ENCODE measurements at places on chromosomes 7 and 10.

DNA sequence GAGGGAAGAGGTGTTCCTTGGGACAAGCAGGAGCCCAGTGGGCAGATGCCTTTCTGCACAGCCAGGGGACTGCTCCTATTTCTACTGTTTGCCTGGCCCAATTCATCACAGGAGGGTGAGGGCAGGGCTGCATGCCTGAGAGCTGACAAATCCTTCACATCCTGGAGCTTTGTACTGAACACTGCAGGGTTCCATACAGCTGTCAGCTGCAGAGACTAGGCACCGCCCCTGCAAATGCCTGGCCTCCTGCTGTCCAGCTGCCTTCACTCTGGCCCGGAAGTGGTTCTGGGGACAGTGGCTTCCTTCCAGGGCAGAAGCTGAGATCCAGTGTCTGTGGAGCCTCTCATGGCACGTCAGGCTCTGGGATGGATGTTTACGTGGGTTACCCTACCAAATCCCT is 470.7 kb downstream of the DNAJB6 start:
- DNase-seq = no peak

DNA sequence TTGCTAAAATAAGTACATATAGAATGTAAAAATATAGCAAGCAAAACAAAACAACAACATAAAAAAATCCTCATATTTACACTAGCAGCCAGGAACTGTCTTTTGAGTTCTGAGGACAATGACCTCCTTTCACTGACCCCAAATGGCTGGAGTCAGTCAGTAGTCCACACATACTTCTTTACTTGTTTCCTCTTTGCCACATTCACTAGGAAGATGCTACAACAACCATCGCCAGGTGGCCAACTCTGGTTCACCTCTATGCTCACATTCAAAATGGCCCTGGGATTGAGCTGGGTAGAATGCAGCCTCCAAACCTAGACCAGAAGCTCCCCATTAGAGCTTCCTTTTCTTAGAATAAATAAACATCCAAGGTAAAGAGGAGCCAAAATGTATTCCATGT is 356.2 kb downstream of the PLXNA4 start:
- no peak for DNase-seq

DNA sequence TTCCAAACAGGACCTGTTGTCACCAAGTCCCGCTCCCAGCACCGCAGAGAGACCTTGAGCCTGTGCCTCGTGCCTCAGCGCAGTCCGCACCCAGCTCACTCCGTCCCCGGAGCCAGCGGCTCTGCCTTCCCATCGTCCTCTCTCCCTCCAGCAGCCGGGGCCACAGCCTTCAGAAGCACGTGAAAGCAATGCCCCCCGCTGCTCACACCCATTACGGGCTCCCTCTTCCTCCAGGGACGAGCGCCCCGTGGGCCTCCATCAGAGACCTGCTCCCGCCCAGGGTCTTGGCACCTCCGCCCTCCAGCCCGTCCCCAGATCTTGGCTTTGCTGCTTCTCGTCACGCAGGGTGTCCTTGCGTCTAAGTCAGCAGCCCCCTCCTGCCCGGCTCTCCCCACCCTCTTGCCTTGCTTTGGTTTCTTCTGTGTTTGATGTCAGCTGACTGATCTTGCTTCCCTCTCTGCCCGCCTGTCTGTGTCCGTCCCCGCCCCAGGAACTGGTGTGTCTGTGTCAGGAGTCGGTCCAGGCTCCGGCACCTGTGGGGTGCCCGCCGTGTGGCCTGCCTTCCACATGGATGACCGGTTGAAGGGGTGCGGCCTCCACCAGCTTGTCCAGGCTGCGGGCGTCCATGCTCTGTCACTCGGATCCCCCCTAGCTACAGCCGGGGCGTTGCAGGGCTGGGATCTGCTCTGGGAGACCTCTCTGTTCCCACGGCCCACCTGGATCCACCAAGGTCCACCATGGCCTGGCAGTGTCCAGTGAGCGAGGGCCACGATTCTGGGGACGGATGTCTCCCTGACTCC is 61.9 kb downstream of the FOXL3 start:
- no peak for DNase-seq

GRCh38 chr10:71534568-71535194 is 138.0 kb downstream of the CDH23 start:
- DNase-seq = no peak

GRCh38 chr10:83917537-83918506 is 221.5 kb upstream of the GHITM start:
- DNase-seq = no peak

GRCh38 chr7:63925626-63926460 is 72.8 kb upstream of the ZNF722 start:
- DNase-seq = peak; percentile 94

DNA sequence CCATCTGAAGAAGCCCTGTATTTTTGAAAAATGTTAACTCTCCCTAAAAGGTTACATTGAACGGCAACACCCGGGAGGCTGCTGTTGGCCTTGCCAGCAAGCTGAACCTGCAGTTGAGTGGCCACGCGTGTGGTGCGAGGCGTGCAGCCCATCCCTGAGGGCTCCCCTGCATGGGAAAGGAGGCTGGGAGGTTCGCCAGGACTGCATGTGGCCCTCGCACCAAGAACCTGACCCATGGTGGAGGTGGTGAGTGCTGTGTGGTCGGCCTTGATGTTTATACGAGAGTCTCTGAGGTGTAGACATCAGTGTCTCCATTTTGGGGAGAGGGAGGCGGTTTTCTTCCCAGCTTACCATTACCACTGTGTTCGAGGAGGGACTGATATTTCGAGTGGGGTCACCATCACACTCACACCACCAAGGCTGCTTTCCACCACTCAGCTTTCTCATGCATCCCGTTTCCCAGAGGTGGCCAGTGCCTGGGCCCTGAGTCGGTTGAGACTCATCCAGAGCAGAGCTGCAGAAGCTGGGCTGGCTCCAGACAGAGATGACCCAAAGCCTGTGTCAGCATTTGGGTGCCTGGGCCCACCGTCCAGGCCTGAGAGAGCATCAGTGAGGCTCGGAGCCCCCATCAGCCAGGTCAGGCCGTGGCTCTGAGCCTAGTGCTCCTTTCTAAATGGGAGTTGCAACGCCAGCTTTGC is 222.6 kb downstream of the EBF3 start:
- DNase-seq = no peak

- DNase-seq = no peak
Measured at GRCh38 chr7:124201768-124202349, 169.0 kb upstream of the TMEM229A start.

- no peak for DNase-seq
Measured at GRCh38 chr10:53315709-53316108, 543.1 kb upstream of the MBL2 start.

- DNase-seq = no peak
Measured at GRCh38 chr7:44077681-44078091, 4.6 kb downstream of the POLM start.

DNA sequence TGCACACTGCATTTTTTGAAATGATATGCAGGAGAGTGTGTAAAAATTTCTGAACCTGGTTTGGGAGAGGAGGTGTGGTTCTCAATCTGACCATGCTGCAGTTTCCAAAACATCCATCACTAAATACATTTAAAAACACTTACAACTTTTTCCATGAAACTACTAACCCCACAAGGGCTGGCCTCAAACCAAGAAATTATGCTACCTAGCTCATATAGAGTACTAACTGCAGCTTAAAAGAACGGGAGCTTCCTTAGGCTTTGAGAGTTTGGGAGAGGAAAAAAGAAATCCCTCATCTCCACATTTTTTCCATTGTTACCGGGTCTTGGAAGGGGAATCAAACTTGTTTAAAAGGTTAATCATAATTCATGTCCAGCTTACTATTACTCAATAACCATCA is 214.2 kb downstream of the GLI3 start:
- DNase-seq = no peak

DNA sequence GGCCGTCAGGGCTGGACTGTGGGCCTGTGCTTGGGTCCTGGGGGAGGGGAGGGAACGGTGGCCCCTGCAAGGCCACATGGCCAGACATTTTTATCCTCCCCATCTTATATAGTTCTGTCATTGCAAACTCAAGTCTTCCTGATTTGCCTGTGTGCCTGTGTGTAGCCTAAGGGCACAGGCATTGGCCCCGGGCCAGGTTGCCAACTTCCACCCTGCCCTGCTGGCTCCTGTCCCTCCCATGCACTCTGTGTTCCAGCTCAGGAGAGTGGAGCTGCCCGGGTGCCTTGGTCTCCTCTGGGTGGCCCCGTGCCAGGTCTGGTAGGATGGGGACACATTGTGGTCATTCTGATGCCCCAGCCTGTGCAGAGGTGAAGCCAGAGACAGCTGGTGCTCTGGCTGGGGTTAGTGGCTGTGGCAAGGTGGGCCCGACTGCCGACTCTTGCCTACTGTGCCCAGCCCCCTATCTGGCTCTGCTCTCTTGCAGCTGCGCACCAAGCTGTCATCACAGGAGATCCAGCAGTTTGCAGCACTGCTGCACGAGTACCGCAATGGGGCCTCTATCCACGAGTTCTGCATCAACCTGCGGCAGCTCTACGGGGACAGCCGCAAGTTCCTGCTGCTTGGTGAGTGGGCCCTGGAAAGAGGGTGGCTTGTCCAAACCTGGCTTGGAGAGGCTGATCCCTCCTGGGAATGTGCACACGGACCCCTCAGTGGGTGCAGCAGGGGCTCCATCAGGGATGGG is 14.8 kb downstream of the NACAD start:
- DNase-seq = no peak

DNA sequence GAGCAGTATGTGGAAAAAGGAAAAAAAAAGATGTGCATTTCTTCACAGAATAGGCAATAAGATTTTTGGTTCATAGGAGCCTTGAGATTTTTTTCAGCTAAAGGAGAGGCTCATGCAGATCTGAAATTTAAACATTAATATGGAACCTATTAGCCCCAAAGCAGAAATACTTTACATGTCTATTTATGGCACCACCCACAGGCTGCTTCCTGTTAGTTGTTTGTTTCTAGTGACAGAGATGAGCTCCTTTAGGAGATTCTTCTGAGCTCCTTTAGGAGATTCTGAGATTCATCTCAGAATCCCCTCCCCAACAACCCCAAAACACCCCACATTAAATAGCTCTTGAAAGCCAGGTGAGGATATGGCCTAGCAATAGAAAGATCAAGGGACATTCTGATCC is 27.9 kb upstream of the HPS1 start:
- DNase-seq = no peak

DNA sequence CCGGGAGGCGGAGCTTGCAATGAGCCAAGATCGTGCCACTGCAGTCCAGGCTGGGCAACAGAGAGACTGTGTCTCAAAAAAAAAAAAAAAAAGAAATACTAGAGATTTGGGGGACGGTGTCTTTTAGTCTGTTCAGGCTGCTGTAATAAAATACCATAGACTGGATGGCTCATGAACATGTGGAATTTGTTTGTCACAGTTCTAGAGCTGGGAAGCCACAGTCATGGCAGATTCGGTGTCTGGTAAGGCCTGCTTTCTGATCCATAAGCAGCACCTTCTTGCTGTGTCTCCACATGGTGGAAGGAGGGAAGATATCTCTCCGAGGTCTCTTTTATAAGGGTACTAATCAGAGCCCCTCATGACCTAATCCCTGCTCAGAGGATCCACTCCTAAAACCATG is 102.7 kb upstream of the MKLN1 start:
- no peak for DNase-seq

GRCh38 chr7:93165447-93165846 is 17.3 kb upstream of the SAMD9L start:
- DNase-seq = no peak

GRCh38 chr10:24324651-24325050 is 115.7 kb downstream of the KIAA1217 start:
- no peak for DNase-seq

DNA sequence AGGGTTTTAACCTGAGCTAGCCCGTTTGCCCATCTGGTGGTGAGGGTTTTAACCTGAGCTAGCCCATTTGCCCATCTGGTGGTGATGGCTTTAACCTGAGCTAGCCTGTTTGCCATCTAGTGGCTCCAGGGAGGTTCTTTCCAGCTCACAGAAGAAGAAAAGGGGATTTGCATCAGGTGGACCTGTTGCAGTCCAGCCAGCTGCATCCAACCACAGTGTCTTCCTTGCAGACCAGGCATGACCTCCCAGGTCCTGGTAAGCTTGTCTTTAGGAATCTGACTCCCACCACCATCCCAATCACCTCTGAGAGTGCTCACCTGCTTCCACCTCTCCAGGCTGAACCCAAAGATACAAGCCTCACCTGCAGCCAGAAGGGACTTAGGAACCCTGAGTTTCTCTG is 62.4 kb upstream of the EMX2 start:
- DNase-seq = no peak

- DNase-seq = no peak
Measured at GRCh38 chr10:14660831-14661230, 113.9 kb downstream of the FAM107B start.

DNA sequence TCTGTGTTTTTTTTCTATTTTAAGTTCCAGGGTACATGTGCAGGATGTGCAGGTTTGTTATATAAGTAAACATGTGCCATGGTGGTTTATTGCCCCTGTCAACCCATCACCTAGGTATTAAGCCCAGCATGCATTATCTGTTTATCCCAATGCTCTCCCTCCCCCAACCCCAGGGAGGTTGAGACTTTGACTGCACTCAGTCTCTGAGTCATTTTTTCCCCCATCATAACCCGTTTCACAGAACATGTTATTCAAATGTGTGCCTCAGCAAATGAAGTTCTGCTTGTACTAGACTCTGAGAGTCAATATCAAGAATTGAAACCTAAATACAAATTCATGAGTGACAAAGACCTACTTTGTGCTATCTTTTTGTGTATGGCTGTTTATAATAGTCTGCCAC is 70.0 kb upstream of the CYP26C1 start:
- no peak for DNase-seq

GRCh38 chr10:52466464-52466863 is 152.4 kb downstream of the DKK1 start:
- DNase-seq = no peak

DNA sequence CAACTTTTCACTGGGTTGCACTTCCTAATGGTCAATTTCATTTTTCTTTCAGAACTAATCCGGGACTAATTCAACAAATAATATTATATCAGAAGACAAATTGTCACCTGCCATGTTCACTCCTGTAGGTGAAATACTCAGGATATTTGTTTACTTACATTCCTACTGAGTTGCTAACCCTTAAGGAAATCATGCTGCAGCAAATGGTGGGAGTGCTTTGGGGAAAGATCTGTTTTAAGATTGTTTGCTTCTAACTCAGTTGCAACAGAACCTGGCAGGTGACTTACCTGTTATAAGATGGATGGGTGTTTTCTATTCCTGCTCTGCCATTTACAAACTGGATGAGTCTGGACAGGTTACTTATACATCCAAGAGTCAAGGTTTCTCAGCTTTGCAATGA is 81.8 kb downstream of the ZNF248 start:
- no peak for DNase-seq

DNA sequence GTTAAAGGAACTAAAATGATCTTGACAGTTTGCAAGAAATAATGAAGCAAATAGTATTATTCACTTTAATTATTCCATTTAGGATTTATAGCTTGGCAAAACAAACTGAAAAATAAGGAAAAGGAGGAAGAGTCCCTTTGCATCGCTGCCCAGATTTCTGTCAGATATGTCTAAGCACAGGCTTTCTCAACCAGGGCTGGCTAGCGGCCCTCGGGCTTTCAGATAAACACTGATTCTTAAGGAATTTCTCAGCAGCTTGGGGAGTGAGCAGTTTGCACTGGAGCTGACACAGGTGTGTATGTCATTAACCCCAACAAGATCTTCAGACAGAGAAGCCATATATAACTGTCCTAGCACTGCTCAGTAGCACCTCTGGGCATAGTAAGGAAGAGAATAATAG is 47.9 kb upstream of the SEMA3D start:
- no peak for DNase-seq

GRCh38 chr7:947391-948210 is 6.9 kb downstream of the ADAP1 start:
- peak; percentile 27 for DNase-seq

Data from ovary (tissue), 10 donors.